ENCODE measurements at places on chromosomes 4 and X.

DNA sequence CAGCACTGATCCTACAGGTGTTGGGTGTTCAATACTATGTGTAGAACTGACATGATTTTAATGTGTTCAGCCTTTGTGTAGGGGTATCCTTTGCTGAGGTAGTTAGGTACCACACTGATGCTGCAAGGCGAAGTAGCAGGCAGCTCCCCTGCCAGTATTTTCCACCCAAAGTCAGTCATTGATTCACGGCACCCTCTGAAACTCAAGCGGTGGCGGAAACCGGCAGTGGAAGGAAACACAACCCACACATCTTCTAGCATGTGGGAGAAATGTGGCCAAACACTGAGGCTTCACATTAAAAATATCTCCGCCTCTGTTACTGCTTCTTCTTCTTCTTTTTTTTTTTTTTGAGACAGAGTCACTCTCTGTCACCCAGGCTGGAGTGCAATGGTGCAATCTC lies 126.3 kb downstream of the AASDH start:
- no peak for DNase-seq

DNA sequence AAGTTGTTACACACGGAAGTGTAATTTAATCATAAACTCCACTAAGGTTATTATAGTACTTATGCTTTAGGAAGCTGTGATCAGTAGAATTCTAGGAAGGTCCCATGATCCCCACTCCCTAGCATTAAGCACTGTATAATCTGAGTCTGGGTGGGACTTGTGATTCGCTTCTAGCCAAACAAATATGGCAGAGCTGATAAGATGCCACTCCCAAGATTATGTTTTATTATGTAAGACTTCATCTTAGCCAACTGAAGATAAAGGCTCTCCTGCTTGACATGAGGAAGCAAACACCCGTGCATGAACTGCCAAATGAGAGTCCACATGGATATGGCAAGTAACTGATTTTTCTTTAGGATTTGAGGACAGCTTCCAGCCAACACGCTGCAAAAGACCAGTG lies 186.4 kb upstream of the NDST3 start:
- no peak for DNase-seq

DNA sequence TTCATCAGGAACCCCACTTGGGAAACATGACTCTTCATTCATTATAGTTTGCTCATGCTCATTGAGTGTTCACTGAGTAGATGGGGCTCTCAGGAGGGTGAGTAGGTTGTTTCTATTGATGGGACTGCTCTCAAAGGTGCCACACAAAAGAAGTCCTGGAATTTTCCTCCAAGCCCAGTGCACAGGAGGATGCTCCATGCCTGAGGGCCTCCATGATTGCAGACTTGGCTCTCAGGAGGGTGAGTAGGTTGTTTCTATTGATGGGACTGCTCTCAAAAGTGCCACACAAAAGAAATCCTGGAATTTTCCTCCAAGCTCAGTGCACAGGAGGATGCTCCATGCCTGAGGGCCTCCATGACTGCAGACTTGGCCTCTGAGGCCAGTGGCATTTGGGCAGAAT lies 108.5 kb downstream of the ZNF674 start:
- no peak for DNase-seq

DNA sequence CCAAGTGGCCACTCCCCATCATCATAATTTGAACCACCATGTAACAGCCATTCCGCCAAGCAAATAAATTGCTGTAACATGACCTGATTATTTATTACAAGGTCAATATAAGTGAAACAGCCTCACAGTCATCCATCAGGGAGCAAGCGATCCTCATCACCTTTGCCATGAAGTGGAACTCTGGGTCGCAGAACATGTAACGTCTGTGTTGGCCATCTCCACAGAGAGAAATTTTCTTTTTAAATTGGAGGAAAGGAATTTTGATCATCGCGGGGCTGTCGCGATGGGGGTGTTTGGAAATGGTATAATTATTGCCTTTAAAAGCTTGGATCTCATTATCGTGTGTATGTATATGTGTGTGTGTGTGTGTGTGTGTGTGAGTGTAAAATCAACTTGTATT lies 90.2 kb downstream of the SHOX start:
- DNase-seq = no peak

DNA sequence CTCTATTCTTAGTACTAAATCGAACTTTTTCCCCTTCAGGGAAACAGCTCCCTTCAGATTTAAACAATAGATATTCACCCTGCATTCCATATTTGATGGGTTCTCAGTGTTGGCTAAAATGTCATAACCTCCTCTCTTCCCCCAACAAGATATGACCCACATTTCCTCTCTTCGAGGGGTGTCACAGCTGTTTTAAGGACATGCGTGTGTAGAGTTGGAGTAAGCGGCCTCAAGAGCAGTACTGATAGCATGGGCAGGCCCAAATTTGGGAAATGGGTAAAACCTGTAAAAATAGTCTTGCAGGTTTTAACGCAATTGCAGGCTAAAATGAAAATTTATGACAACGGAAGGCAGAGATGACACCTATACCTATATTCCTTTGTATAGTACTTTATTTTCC lies 28.7 kb downstream of the SAT1 start:
- no peak for DNase-seq

- DNase-seq = no peak
Measured at GRCh38 chr4:188158336-188158735, 19.1 kb downstream of the TRIML1 start.

DNA sequence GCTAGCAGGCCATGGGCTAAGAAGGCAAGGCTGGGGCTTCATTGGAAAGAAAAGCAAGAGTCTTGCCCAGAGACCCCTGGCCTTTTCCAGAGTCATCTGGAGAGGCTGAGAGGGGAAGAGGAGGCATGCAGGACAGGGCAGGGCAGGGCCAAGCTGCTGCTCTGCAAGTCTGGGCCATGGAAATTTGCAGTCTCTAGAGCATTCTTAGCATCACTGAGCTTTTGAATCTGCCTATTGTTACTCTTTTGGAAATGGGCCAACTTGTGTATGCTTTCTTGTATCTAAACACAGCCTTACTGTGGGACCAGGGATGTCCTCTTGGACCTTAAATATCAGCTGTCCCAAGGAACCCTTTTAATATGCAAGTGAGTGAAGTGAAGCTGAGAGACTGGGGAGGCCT lies 560.5 kb downstream of the MID1IP1 start:
- DNase-seq = no peak

DNA sequence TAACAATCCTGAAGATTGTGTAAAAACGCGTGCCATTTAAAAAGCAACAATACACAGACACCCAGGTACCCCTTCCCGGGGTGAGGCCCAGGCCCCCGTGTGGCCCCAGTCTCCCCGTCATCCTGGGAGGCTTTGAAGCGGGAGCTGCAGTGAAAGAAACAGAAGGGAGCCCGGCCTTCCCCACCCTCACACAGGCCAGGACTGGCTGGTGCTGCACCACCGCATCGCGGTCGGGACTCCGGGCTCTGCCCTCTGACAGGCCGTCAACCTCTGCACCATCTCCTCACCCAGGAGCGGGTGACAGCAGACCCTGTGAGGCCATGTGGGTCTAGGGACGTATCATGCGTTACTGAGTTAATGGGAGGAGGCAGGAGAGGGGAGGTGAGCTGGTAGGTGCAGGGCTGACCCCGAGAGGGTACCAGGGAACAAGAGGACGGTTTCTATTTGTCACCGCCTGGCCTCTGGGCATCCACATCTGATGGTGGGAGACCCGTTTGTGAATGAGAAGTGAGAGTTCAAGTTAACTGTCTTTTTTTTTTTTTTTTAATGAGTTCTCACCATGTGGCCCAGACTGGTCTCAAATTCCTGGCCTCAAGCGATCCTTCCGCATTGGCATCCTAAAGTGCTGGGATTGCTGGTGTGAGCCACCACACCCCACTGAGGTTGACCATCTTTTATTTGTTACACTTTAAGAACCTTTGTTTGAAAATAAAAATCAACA lies 27.3 kb downstream of the PIGG start:
- DNase-seq = no peak

DNA sequence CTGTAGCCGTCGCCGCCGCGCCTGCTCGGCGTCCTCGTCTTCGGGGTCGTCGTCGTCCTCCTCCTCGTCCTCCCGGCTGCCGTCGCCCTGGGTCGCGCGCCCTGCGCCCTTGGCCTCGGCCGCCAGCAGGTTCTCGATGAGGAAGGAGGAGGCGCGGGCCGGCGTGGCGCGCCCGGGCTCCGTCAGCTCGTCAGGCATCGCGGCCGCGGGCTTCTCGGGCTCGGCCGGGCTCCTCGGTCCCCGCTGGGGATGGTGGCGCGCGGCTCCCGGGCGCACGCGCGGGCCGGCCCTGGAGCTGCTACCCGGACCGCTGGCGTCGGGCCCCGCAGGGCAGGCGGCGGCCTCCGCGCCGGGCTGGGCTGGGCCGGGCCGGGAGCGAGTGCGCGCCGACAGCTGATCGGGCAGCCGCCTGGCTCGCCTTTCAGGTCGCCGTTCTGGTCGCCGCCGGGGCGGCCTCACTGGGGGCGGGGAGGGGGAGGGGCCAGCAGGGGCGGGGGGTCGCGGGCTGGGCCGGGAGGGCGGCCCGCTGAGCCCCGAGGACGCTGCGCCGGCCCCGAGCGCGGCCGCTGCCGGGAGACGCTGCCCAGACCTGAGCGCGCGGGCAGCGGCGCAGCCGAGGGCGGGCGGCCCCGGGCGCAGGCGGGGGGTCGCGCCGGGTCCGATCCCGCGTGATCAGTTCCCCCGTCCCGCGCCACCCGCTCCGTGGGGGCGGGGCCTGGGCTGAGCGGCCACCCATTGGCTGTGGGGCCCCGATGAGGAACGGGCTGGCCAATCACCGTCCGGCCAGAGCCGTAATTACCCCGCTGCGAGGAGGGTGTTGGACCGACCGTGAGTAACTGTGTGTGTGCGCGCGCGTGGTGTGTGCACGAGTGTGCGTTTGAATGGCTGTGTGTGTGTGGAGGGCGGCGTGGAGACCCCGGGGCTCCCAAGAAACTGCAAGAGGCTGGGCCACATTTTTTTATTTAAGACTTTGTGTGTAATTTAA lies at the start of gene HMX1:
TSS of gene HMX1 (minus strand) at position 423 of the 985 bp plus-strand sequence. CDS start at position 198, 225 bp downstream.
- no peak for DNase-seq

DNA sequence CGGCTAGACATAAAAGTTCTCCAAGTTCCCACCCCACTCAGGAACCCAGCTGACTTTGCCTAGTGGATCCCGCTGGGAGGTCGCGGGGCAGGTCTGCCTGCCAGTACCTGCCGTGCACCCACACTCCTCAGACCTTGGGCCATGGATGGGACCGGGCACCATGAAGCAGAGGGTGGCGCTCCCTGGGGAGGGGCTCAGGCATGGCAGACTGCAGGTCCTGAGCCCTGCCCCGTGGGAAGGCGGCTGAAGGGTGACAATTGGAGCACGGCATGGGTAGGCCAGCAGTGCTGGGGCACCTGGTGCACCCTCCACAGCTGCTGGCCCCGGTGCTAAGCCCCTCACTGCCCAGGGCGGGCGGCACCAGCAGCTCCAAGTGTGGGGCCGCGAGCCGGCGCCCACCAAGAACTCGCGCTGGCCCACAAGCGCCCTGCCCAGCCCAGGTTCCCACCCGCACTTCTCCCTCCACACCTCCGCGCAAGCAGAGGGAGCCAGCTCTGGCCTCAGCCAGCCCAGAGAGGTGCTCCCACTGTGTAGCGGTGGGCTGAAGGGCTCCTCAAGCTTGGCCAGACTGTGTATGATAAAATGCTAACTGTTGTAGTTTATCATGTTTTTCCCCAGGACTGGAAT lies 63.1 kb downstream of the UGT2A2 start:
- no peak for DNase-seq

- DNase-seq = no peak
Measured at GRCh38 chr4:125331116-125331515, 16.4 kb downstream of the FAT4 start.

- DNase-seq = no peak
Measured at GRCh38 chrX:105221374-105221773, 880 bp upstream of the TEX13A start.

DNA sequence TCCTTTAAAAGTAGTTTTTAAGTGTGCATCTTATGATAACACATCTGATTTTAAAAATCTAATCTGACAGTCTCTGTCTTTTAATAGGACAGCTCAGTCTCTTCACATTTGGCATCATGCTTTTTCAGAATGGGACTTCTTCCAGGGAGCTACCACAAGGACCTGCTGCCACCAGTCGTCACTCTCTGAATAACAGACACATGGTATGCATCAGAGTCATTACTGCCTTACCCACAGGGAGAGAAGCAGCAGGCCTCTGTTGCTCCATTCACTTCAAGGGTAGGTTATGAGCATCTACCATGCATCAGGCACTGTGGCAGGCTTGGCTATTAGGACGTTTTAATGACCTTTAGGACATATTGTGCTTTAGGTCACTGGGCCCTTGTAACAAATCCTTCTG lies 50.0 kb upstream of the AFAP1 start:
- DNase-seq = no peak

GRCh38 chrX:12360383-12360782 lies 222.1 kb downstream of the FRMPD4 start:
- peak; percentile 60 for DNase-seq

DNA sequence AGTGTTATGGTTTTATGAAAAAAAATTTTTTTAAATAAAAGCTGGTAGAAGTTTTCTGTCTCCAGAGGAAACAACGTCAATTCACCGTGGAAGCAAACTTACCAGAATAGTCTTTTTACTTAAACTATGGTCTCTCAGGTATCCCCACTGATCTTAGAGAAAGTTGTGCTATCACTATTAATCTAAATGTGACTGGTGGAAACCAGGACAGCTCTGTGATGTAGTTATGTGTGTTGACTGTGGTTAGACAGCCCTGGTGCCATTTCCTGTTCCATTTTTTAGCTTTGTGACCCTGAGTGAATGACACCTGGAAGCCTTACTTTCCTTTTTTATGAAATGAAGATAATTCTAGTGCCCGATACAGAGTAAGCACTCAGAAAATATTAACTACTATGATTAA lies 111.8 kb upstream of the HUWE1 start:
- no peak for DNase-seq

DNA sequence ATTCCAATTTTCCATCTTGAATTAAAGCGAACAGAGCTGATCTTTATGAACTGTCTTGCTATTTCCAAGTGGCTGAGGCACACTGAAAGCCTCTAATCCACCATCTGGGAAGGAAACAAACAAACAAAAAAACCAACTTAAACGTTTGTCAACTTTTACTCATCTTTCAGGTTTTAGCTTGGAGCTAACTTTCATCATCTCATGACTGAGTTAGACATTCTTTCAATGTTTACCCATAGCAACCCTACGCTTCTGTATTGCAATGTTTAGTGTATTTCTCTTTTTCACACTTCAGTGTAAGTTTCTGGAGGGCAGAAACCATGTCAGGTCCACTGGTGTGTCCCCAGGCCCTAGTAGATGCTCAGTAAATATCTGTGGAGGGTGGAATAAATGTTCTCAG lies 343.8 kb downstream of the GBA3 start:
- DNase-seq = no peak

GRCh38 chr4:143354990-143355389 lies 18.3 kb downstream of the GAB1 start:
- no peak for DNase-seq

DNA sequence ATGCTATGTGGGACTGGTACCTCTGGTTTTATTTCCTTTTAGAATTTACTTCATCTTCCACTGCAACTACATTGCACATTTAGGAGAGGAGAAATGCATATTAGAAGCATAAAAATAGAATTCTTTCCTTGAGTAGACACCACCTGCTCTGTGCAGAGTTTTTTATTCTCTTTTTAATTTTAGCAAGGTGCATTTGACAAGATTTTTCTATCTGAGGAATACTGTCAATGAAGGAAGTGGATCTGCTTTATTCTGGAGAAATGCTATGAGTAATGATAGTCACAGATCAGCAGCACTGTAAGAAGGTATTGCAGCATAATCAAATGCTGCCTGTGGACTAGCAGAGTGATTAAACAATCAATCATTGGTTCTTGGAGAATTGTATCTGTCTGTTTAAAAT lies 1038.3 kb downstream of the RAPGEF2 start:
- no peak for DNase-seq

Measured in HS-5 (cell line).